ENCODE measurements at places on chromosomes 1 and 21.
A peak's percentile ranks its signal among the peaks of the same experiment; 100 is the strongest.

GRCh38 chr1:159669338-159669737 is 45.1 kb downstream of the CRP start:
- DNase-seq = no peak

GRCh38 chr1:117886101-117886795 is 43.2 kb downstream of the GDAP2 start:
- DNase-seq = no peak

DNA sequence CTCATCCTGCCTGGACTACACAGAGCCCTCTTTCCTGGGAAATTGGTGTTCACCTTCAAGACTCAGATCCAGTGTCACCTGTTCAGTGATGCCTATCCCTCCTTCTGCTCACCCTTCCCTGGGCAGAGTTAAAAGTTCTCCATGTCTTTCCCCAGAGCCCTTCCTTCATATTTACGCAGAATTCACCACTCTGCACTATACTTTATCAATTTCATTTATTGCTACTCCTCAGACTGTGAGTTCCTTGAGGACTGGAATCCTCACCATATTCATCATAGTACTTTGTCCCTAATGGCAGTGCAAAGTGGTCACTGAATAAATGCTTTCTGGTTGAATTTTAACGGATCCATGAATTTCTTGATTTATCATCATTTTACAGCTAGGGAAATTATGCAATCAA is 300.0 kb downstream of the CHRM3 start:
- DNase-seq = no peak

DNA sequence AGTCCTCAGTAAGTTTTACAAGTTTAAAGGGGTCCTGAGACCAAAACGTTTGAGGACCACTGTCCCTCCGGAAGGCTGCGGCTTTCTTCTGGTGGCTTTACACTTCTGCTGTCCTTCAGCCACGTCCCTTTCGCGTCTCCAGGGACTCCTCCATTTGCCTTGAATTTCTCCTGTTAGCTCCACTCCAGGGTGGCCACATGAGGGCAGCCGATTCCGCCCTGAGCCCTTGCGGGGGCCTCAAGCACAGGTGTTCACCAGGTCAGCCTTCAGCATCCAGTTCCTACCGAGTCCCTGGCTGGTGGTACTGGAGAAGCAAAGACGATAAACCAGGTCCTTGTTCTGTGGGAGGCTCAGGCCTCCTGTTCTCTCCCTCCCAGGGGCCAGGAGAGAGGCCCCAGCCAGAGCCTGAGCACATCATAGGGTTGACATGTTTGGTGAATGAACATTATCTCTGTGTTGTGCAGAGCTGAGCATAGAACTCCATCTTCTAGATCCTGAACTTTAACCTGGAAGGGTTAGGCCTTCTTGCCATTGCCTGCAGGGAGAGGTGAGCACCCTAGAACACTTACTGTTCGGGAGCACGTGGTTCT is 27.4 kb upstream of the COQ8A start:
- DNase-seq = no peak

GRCh38 chr1:64948905-64949833 is 17.2 kb downstream of the JAK1 start:
- no peak for DNase-seq

GRCh38 chr1:43853161-43853921 is 80.3 kb upstream of the ARTN start:
- peak; percentile 87 for DNase-seq

- DNase-seq = no peak
Measured at GRCh38 chr1:5935026-5935425, 57.2 kb downstream of the NPHP4 start.

- no peak for DNase-seq
Measured at GRCh38 chr1:117964290-117965038, 34.9 kb downstream of the WDR3 start.

GRCh38 chr1:55050283-55050682 is 10.9 kb downstream of the PCSK9 start:
- DNase-seq = no peak

- no peak for DNase-seq
Measured at GRCh38 chr1:94118471-94118870, 2.5 kb downstream of the ABCA4 start.

GRCh38 chr1:59592924-59593323 is 221.8 kb upstream of the HOOK1 start:
- no peak for DNase-seq

DNA sequence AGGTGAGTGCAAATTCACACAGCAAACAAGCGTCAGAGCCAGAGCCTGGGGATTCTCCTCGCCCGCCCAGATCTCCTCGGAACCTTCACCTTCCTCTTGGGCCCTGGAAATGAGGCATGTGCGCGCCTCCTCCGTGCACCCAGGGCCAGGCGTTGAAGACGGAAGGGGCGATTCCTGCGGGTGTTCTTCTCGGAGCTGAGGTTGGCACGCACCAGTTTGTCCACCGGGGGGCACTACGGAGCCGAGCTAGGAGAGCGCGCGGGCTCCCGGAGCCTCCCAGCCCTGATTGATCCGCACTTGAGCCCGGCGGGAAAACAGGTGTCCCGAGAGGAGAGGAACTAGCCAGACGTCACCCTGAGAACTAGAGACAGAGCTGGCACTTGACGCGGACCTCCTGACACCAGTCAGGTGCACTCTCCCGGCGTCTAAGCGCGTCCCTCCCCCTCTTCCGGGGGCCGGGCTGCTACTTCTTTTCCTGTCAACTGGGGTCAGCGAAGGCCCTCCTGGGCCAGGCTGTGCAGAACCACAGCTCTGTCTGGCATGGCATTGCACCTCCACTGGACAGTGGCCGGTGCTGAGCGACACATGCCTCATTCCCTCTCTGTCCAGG is 18.3 kb upstream of the SERINC2 start:
- peak; percentile 66 for DNase-seq

DNA sequence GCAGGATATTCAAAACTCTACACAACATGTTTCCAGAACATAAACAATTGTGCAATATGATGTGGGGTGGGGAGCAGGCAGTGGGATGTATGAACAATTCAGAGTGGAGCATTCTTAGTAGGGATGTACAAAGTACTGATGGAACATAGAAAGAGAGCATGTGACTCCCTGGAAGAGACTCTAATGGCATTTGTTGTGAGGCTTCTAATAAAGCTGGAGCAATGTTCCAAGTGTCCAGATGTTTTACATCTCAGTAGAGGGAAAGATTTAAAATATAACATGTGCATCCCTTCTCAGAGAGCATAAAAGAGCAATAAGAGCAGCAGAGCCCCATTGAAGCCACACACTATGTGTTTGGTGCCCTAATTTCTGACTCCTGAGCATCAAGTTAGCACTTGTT is 116.5 kb downstream of the BRINP2 start:
- no peak for DNase-seq

DNA sequence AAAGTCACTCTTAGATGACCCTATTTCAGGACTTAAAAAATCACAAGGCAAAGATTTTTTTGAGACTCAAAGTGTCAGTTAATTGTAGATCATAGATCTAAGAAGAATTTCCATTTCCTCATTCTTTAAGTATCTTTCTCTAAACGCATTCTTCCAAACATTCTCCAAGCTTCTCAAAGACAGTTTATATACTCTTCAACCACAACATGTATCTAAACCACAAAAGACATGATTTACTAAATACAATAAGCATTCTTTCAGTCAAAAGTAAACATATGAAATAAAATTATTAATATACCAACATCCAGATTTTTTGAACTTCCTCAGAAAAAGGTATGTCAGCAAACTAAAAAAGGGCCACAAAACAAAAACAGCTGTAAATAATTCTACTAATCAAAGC is 24.4 kb downstream of the RC3H1 start:
- DNase-seq = no peak

- no peak for DNase-seq
Measured at GRCh38 chr1:212677136-212677535, 22.5 kb downstream of the BATF3 start.

DNA sequence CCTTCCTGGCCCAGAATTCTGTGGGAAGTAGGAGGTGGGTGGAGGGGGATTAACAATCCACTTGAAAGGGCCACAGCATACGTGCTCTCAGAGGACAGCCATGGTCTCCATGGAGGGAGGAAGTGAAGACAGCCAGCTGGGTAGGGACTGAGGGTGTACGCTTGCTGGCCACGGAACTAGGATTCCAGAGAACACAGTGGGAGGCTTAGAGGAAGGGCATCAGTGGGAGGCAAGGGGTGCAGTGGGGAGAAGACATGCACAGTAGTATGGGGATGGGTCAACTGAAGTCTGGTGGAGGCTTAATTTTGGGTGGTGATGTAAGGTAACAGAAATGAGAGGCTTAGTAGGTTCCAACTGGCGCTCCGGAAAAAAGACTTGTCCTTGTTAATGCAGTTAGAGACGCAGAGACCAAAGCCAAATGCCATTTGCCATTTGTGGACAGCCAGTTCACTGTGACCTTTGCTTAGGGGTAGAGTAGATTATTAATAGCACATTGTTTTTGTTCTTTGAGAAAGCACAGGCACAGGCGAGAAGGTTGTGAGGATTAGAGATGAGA is 103.0 kb downstream of the ZSCAN20 start:
- DNase-seq = no peak

GRCh38 chr1:11727119-11727518 is 8.8 kb upstream of the AGTRAP start:
- DNase-seq = no peak

DNA sequence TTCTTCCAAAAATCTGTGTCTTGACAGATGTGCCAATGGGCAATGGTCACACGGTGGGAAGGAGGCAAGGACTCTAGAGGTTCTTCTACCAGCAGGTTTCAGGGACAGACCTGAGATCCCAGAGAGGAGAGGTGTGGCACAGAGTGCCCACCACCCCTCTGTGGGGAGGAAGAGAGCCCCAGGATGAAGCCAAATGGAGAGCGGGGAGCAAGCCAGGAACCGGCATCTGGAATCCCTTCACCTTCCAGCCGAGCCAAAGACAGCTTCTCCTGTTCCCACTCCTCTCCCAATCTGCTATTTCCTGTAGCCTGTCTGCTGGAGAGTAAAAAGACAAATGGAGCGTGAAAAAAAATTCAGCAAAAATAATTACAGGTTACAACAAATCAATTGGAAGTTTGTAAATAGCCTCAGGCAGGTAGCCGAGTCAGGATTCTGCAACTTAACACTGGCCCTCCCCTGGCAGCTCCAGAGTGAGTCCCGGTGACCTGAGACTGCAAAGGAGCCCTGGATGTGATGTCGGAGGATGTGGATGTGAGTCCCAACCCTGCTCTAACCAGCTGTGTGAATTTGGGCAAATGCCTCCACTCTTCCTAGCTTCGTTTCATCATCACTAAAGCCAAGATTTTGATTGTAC is 45.4 kb upstream of the LRRN2 start:
- peak; percentile 79 for DNase-seq

DNA sequence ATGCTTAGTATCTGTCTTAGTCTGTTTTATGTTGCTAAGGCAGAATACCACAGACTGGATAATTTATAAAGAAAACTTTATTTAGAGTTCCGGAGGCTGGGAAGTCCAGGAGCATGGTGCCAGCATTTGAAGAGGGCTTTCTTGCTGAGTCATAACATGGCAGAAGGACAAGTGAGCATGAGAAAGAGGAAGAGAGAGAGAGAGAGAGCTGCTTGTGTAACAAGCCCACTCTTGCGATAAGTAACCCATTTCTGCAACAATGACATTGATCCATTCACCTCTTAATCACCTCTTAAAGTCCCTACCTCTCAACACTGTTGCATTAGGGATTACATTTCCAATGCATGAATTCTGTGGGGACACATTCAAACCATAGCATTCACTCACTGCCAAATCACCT is 11.7 kb upstream of the MYOCOS start:
- DNase-seq = no peak

DNA sequence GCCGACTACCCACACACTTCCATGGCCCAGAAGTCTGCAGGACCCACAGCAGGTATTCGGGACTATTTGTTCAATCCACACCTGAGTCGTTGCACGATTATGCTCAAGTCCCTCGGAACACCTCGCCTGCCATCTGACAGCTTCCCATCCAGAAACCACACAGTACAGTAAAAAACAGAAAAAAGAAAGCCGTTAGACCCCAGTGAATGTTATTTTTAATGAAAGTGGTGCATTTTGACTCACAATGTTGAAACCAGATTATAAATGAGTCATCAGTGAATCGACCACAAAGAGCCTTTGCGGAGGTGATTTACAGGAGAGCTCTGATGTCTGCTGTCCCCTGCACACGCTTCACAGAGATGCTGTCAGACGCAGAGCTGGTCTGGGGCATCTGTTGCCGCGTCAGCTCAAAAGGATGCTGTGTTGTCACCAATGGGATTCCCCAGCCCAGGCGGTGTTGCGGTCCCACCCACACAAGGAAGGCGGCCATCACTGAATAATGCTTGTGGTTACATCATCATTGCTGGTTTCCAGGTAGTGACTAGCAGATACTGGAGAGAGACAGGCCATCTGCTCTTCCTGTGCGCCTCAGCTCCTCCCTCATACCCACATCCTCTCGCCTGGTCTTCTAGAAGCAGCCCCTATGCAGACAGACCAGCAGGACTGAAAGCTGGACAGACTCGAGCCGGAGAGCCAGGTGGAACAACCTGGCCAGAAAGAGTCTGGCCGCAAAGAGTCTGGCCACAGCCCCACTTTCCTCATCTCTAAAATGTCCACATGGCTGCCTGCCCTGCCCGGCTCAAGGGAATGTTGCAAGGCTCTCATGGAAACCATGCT is 116.8 kb downstream of the TOMM20 start:
- DNase-seq = no peak

DNA sequence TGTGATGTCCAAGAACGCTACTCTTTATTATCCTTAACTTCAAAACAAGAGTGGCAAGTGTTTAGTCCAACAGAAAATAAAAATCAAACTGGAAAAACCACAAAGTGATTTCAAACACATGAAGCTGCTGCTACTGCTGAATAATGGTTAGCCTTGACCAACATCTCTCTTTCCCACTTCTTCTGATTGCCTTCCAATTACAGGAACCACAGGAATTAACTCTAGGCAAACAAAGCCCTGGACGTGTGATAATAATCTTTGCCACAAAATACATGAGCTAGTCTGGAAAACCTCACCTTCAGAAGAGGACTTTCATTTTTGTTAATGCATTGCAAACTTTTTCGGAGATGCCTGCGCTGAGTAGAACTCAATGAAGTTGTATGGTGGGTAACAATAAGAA is 48.6 kb upstream of the COL11A1 start:
- DNase-seq = no peak

DNA sequence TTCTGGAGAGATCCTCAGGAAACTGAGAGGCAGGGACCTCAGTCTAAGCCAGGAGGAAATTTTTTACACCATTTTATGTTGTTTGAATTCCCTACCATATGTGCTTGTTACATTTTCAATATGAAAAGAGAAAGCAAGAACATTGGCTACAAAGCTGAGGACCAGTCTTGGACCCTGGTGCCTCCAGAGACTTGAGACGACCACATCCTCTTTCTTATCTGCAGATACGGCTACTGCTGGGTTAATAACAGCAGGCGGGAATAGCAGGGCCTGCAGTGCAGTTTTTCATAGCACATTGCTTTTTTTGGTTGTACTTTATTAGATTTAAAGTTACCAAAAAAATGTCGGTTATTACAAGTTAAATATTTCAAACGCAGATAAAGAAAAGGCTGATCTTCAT is 3.9 kb downstream of the KDM4A start:
- no peak for DNase-seq
